SJSA1 (cell line): ENCODE measurements at places on chromosomes 2 and 18. TPM values are rescaled to one million over a fixed set of nuclear protein-coding genes. Genes with fewer than 3 reads are reported as not detected.
A peak's percentile ranks its signal among the peaks of the same experiment; 100 is the strongest.

The DYNAP gene
- total RNA-seq, result not detected in 2 replicates

The TMEM178A gene
- 0.13 and 0.41 TPM in 2 replicates for total RNA-seq

The GBX2 gene
- 13.0 and 18.0 TPM in 2 replicates for total RNA-seq

The ALKAL2 gene
- not detected in 2 replicates for total RNA-seq

The SRD5A2 gene
- not detected in 2 replicates for total RNA-seq

The SLC4A3 gene
- total RNA-seq, result 4.0 and 4.1 TPM in 2 replicates

The MYO5B gene
- 0.97 and 3.4 TPM in 2 replicates for total RNA-seq

The CD8B gene
- total RNA-seq, result not detected in 2 replicates

DNA sequence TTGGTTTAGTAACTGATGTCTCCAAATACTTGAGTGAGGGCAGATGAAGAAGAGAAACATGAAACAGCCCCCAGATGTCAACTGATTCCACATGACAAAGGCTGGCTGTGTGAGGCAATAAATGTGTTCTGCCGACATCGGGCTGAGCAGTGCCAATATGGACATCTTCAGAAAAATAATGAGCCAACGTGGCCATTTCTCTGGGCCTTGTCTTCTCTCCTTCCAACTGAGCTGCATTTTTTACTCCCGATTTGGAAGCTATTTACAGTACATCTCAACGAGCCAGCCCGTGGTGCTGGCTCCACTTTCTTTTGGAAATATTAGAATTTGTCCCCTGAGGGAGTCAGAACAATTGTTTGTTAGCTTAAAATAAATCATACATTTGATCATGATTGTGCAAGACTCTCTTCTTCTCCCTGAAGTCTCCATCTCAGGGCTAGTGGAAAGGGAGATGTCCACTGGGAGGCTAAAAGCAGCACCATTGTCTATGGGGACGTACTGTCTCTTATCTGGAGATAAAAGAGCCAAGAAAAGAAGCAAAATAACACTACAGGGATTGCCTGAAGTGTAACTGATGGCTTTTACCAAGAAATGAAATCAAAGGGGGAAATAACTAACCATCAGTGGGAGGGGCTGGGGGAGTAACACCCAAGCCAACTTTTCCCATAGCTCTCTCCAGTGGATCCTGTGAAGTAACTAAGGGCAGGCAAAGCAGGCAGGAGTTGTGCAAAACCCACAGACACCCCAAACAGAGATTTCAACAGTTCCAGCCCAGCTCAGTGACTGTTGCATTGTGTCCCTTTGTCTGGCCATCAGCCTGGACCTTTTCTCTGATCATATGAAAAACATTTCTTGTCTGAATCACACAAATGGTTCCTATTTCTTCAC, 114.8 kb downstream of the RDH14 start:
- no peak for DNase-seq

DNA sequence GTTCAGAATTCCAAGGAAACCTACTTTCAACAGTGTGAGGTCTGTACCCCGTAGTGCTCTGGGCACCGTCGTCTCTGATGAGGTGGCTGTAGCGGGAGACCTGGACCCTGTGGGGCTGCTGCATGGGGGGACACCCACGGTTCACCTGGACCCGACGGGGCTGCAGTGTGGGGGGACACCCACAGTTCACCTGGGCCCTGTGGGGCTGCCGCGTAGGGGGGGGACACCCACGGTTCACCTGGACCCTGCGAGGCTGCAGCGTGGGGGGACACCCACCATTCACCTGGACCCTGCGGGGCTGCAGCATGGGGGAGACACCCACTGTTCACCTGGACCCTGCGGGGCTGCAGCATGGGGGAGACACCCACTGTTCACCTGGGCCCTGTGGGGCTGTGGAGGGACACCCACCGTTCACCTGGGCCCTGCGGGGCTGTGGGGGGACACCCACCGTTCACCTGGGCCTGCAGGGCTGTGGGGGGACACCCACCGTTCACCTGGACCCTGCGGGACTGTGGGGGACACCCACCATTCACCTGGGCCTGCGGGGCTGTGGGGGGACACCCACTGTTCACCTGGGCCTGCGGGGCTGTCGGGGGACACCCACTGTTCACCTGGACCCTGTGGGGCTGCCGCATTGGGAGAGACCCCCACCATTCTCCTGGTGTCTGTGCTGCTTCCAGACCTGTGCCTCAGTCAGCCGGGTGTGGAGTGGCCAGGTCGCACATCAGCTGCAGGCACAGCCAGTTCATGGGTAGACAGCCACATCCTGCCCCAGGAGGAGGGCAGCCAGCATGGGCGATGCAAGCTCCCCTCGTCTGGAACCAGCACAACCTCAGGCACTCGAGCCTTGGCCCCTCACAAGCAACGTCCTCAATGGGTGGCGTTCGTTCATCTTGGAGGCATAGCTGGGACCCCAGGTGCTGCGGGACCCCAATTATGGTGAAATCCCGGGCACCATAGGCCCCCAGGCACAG, 114.5 kb downstream of the TMEM18 start:
- no peak for DNase-seq

- no peak for DNase-seq
These were observed 101.7 kb upstream of the NOSTRIN start for GRCh38 chr2:168700615-168701245.

GRCh38 chr2:40412456-40412855, 39.4 kb downstream of the SLC8A1 start:
- DNase-seq, result no peak

DNA sequence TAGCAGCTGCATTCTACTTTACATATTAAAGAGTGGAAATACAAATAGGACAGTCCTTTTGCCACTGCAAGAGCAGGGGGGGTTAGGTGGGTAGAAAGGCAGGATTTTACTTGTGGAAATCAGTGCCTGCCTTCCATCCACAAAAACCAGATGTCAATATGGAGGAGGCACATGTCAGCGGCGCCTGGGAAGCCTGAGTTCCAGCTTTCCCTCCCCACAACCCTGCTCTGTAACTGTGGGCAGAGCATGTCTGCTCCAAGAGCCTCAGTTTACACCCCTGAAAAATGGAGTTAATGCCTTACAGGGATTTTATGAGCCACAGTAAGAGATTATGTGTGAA, 32.9 kb downstream of the STEAP3 start:
- DNase-seq, result no peak

DNA sequence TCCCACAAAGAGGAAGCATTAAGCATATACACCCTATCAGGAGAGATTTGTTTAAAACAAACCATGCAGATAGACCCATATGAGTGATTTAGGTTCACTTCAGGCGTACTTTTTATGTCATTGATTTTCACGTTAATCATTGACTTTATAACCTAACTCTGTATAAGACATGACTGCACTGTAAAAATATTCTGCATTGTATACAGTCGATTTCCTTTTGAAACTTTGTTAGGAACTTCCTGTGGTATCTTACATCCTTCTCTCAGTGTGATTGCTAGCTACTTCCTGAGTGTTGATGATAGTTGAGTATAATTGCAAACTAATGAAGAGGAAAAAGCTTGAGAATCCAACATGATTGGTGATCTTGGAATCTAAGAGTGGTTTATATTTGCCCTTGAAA, 69.4 kb downstream of the XIRP2 start:
- no peak for DNase-seq

DNA sequence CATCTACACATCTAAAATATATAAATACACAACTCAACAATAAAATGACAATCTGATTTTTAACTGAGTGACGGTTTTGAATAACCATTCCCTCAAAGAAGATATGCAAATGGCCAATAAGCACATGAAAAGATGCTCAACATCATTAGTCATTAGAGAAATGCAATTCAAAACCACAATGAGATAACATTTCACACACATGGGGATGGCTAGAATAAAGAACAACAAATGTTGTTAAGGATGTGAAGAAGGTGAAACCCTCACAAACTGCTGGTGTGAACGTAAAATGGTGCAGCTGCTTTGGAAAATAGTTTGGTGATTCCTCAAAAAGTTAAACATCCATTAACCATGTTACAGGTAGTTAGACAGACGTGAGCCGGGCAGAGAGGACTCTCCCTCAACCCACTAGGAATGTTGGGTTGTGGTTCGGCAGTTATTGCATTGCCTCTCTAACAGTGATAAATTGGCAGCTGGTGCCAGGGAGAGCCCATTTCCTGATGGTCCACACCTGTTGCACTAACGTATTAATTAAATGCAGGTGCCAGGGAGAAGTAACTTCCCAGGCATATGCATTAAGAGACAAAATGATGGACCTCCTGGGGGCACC, 22.3 kb upstream of the DUSP2 start:
- DNase-seq, result no peak

- DNase-seq, result no peak
These were observed 79.6 kb upstream of the SPOPL start for GRCh38 chr2:138421971-138422335.

DNA sequence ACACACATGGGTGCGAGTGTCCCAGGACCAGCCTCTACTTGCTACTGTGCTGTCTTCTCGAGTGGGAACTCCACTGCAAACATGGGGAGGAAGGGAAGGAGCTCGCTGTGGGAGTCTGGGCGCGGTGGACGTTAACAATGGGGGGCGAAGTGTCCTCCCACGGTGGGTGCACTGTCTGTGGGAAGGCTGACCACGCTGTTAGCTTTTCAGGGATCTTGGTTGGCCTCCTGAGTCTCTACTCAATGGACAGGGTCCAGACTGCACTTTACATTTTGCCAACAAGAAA, 146.7 kb downstream of the MBP start:
- no peak for DNase-seq

- DNase-seq, result peak; percentile 50
These were observed at the start of gene RBMS1 for GRCh38 chr2:160493227-160494028. RBMS1 (minus strand) TSS chr2:160493807; CDS start chr2:160493363, 444 bp downstream.

GRCh38 chr2:48454504-48454903, 75.5 kb upstream of the STON1 start:
- no peak for DNase-seq

DNA sequence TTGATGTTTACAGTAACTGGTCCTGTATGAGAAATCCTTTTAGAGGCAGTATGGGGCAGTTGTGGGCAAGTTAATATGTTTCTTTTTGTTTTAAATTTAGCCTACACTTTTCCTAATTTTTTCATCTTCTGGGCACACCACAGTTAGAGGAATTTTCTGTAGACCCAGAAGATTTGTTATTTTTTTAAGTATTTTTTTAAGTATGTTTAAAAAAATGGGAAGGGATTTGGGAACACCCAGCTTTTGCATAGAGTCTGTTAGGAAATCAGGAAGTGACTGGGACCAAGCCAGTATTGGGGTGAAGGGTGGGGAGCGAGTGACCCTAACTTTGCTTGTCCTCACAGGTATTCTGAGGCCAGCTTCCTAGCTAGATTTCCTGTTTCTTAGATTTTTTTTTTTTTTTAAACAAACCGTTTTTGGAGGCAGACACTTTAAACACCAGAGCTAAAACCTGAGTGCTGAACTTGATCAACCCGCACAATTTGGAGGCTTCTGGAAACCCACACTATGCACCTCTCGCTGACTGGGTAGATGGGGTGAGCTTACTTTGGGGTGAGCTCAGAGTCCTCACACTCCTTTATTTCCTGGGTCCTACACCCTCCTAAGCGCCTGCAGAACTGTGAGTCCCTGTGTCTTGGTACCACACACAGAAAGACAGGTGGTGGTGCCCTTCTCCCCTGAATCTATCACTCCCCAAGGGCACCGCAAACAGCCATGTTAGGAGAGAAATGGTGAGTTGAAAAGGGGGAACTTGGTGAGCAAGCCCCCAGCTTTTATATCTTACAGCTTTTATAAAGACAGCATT, 5.2 kb downstream of the GATA6 start:
- DNase-seq, result no peak

DNA sequence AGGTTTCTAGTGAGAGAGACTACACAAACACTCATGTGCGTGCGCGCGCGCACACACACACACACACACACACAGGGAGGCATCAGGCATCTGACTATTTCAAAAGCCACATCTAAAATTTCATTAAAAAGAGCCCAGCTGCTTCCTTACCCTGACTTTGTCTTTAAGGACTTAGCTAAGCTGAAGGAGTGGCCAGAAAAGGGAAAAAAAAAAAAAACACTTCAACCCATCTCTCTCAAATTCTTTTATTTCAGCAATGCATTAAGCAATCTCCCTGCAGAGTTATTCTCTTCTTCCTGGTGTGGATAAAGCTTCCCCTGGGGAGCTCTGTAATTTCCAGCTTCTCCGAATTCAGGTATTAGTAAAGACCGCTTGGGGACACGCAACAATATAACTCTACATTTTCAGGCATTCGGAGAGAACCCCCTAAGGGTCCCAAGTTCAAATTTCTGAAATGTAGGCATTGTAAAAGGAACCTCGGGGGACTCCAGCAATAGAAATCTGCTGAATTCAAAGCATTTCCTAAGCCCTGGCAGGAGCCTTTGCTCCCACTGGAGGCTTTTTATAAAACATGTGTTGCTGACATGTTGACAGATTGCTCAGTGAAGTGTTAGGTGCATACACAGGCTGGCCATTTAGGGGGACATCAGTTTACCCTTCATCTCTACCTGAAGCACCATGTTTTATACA, 67.0 kb downstream of the ZNF521 start:
- DNase-seq, result no peak

GRCh38 chr2:33363325-33364298, 112.8 kb upstream of the RASGRP3 start:
- DNase-seq, result no peak

DNA sequence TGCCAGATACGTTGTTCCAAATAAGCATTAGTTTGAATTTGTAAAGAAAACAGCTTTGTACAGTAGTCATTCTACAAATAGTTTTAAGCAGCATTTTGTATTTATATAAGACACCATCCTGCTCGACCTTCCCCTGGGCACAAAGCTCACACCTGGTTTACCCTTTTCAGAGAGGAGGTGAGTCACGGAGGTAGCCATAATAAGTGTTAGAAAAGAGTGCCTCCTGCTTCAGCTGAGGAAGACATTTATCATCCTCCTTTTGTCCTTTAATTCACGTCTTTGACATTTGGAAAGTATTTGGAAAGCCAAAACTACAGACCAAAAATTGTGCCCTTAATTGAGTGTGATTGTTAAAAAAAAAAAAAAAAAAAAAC, 6.8 kb downstream of the RAB12 start:
- no peak for DNase-seq

GRCh38 chr18:46727177-46727576, 29.7 kb downstream of the ST8SIA5 start:
- DNase-seq, result no peak

GRCh38 chr2:144948205-144948855, 428.4 kb upstream of the ZEB2 start:
- DNase-seq, result no peak

DNA sequence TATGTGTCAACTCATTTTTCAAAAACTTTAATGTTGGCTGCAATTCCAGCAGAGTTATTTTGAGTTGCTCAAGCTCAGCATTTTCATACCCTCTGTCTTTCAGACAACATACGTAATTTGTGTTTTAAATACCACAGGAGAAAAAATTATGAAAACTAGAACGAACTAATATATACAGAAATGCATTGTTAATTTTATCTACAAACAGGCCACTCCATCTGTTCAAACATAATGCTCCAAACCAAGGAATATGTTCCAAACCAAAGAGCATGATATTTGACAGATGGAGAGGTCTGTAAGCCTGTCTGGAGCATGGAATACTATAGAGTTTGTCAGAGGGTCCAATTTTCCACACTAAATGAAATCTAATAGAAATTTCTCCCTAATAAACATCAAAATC, 536.2 kb upstream of the FSIP2 start:
- no peak for DNase-seq
